ENCODE measurements at places on chromosomes 1 and 21.

DNA sequence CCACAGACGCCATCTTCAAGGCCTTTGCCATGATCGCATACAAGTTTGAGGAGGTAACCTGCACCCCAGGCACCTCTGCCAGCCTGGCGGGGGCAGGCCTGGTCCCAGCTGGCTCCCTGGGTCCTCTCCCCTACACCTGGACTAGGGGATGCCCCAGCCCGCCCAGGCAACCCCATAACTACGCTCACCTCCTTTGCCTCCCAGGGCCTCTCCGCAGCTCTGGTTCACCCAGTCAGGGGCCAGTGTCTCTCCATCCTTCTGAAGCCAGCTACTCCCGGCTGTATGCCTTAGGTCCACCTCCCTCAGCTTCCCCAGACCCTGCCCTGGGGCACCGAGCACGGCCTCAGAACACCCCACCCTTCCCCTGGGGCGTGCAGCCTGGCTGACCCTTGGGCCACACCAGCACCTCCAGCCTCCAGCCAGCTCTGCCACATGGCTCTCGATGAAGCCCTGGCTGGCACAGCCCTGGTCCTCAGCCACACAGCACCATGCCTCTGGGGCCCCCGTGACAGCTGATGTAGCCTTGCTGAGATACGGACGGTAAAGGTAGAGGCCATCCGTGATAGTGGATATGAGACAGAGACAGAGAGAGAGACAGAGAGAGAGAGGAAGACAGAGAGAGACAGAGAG lies 80.4 kb upstream of the COL6A1 start:
- no peak for DNase-seq

GRCh38 chr1:220272841-220273090 lies 513 bp upstream of the RAB3GAP2 start:
- DNase-seq: no peak

GRCh38 chr1:89546082-89546889 lies 21.7 kb downstream of the LRRC8B start:
- no peak for DNase-seq

- no peak for DNase-seq
Measured at GRCh38 chr1:1619917-1620361, 4.6 kb downstream of the MIB2 start.

DNA sequence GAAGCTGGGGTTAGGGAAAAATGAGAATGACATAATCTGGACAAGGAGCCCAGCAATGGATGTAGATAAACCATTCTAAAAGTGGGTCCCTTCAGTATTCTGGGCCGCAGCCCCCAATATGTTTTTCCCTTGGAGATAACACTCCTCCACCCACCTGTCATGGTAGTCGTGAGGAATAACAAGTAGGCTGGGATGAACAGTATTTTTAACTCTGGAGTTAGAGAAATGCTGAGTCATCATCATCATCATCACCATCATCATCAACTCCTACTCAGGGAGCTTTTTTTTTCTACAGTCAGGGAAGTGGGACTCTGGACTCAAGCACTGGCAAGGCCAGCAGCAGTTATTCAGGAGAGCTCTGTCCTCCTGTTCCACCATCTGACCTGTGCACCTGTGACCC lies 12.8 kb downstream of the CADM3 start:
- no peak for DNase-seq

GRCh38 chr1:152858062-152858461 lies 1.7 kb upstream of the LCE7A start:
- DNase-seq: no peak

DNA sequence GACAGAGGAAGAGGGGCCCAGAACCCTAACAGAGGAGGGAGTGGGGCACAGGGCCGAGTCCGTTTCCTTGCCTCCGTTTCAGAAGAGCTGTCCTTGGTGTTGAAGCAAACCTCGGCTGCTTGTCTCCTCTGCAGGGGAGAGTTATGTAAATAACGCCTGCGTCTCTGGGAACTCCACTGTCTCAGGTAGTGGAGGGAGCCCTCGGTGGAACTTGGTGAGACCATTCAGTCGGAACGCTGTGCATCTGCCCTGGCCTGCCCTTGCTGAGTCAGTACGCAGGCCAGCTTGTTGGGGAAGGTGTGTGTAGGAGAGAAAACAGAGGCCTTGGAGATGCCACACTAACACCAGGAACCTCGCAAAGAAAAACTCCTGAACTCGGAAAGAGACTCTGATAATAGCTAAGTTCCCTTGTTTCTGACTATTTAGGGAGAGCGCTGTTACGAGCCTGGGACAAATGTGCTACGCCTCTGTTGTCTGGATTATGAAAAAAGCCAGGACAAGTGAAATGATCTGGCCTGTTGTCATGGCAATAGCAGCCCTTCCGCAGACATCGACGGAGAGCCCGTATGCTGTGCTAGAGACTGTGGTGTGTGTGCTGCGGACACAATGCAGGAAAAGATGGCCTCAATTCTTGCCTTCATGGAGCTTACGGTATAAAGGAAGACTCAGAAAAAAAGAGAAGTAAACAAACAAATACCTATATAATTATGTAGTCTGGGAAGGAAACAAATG lies 94.6 kb upstream of the AKT3 start:
- DNase-seq: no peak

DNA sequence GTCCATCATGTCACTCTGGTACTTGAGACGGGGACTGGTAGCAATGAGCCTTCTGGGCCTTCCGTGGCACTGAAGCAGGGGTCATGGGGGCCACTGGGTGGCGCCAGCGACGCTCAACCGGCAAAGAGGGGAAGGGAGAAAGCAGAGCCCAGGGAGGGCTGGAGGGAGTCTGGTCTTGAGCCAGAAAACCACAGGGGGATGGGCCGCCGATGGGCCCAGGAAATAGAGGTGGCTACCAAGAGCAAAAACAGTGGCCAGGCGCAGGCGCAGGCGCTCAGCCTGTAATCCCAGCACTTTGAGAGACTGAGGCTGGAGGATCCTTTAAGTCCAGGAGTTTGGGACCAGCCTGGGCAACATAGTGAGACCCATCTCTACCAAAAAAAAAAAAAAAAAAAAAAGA lies 21.8 kb downstream of the EXOC8 start:
- DNase-seq: no peak
